GM12865 (cell line): ENCODE measurements at places on chromosomes 5 and 9.

DNA sequence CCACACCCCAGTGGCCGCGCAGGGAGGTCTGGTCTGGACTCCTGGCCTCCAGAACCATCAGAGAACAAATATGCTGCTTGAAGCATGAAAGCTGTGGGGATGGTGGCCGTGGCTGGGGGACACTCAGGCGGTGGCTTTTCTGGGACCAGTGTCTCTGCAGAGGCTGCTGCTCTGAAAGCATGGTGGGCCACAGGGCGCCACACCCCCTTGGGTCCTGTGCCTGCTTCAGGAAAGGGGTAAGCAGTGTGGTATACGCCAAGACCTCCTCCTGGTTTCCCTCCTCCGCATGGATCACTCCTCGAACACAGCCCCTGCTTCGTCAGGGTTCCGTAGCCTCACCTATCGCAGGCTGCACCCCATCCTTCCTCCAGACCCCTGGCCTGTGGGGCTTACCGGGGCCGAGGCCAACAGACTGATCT is 19.7 kb upstream of the TERT start:
- DNase-seq: no peak

DNA sequence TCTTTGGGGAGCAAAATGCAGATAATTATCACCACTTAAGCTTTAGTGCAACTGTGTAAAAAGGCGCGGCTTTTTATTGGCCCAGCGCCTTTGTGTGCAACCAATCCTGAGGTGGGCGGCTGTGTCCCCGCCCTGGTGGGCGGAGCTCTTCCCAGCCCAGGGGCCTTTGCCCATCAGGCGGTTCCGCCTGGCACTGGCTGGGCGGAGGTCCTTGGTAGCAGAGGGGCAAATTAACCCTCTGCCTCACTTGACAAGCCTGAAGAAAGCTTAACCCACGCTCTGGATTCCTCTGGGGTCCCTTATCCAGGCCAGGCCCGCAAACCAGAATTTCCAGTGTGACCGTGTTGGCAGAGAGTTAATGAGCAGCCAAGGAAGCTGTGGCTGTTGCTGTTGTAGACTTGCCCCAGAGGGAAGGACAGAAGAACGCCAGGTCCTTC is 12.8 kb upstream of the NIPAL4 start:
- DNase-seq: no peak

DNA sequence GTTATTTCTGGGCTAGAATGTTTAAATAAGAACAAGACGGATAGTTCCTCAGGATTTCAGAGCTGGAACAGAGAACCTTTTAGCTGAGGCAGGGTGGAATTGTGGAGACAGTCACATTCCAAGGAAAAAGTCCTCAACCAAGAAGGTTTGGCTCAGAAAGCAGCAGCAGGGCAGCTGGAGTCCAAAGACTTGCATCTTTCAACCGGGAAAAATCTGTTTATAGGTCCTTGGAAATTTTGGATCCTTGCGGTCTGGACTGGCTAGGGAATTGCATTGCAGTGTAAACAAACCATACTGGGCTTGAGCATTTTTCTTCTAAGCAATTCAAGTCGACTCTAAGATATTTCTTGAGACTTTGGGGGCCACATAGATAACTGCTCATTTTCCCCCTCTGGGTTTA is 40.8 kb upstream of the HMHB1 start:
- no peak for DNase-seq

DNA sequence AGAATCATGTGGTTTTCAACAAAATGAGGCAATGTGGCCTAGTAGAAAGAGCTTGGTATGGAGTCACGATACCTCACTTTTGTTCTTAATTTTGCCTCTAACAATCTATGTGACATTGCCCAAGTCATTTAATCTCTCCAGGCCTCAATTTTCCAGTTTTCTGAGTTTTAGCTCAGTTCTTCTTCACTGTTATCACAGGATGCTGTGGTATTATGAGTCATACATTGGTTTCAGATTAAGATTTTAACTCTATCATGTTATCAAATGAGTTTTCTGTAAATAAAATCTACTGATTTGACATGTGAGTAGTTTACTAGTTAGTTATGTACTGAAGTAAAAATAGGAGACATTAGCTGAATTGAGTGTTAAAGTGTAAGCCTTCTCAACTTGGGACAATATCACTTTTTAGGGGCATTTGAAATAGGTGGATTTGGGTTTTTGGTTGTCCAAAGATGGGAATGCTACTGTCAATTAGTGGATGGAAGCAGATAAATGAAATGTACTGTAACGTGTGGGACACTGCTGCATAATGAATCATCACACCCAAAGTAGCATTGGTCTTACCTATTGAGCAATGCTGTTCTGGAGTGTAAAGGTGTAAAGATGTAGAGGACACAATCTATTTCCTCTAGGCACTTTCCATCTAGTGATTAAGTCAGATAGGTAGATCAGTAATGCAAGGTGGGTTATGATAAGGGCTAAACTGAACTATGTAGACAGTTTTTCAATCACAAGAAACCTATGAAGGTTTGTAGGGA is 73.3 kb downstream of the NNT start:
- DNase-seq: no peak

GRCh38 chr5:137563646-137564397 is 64.7 kb upstream of the SPOCK1 start:
- DNase-seq: no peak

DNA sequence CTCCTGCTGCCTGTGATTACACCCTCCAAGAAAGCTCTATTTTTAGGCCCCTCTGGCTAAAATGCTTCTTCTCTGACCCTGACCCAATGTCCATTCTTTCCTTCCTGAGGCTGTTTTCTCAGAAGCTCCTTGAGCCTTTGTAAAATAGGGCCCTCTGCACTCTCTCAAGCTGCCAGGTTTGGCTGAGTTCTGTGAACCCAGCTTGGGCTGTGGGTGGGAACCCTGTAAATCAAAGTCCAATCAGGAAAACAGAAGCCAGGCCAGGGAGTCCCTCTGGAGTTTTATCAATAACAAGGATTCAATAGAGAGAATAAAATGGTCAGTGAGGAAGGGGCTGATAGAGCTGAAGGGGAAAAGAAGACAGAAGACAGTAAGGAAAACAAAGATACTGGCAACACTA is 43.7 kb upstream of the ERCC6L2 start:
- no peak for DNase-seq

GRCh38 chr5:142981886-142982820 is 212.0 kb downstream of the ARHGAP26 start:
- no peak for DNase-seq

GRCh38 chr9:92657296-92658094 is 12.4 kb downstream of the IPPK start:
- no peak for DNase-seq

DNA sequence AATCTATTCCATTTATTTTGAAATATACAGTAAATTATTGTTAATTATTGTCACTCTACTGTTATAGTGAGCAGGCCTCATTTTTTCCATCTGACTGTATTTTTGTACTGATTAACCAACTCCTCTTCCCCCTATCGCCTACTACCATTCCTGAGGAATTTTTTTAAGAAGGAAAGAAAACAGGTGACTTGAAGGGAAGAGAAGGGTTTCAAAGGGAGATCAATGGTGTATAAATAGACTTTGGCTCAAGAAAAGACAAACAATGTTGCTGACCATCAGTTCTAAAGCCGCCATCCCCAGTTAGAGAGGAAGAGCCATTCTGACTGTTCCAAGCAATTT is 69.7 kb downstream of the BAAT start:
- no peak for DNase-seq

GRCh38 chr9:70262948-70263347 is 4.2 kb downstream of the SMC5 start:
- peak; percentile 15 for DNase-seq

DNA sequence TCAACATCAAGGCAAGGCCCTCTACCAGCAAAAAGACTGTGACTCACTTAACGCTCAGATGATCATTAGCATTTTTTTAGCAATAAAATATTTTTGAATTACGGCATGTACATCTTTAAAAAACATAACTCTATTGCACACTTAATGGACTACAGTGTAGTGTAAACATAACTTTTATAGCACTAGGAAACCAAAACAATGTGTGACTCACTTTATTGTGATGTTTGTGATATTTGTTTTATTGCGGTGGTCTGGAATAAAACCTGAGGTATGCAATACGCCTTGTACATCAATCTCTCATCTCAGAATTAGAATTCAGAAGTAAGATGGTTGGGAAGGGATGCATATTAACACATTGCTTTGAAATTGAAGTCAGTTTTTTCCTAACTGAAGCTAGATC is 106.9 kb upstream of the PTCH1 start:
- DNase-seq: no peak

DNA sequence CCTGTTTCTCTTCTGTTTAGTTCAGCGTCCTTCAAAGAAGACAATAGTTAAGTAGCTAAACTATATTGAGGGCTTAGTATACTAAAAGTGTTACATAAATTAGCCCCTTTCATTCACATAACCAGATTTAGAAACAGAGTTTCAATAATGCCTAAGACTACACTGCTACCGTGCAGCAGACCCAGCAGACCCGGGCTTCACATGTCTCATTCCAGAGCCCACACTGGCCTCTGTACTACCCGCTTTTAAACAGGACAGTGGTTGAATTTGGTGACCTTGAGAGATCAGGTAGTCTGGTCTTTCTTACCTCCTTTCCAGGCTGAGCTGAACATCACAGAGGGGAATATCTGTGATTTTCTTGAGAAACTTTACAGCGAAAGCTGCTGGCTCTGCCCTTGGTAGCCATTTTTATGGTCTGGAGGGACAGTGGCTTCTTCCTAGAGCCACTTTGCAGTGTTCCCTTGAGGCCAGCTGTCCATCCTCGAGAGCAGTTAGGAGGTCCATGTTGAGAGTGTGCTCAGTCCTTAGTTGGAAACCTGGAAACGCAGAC is 56.5 kb downstream of the SLC22A5 start:
- peak; percentile 44 for DNase-seq

DNA sequence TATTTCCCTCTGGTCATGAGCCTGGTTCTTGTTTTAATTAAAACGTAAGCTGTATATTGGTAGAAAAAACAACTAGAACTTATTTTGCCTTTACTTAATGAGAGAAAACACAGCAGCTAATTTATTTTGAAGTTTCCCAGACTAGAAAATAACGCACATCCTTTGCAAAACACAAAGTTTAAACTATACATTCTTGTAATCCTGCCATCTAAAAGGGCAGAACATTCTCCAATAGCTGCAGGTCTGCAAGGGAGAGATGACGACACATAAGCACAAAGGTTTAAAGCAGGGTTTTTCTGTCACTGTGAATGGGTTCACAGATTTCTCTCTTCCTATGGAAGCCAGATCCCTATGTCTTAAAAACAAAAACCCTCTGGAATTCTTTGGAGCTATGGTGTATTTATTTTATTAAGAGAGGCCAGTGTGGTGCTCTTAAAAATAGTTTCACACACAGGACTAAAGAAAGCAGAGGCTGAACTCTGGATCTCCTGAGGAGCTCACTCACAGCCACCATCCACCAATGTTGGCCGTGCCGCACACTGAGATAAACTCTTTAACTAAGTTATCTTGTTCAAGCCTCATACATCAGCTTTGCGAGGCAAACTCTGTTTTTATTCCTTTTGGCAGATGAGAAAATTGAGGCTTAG is 82.4 kb downstream of the SNCAIP start:
- DNase-seq: no peak

DNA sequence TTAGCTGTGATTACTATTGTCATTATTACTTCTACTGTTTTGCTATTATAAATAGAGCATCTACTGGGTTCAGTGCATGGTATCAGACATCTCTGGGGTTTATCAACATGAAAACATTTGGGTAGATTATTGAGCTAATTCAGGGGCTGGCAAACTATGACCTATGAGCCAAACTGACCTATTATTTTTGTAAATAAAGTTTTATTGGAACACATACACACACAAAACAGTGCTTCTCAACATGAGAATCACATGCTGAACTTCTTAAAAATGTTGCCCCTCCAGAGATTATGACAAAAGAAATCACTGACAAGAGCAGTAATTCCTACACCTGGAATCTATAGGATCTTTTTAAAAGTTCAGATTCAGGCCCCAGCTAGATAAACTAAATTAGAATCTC is 30.4 kb downstream of the SLC31A2 start:
- DNase-seq: no peak

GRCh38 chr9:20309124-20309523 is 313.2 kb downstream of the MLLT3 start:
- DNase-seq: no peak

GRCh38 chr9:131096269-131097125 is at the start of gene AIF1L:
AIF1L (plus strand) TSS chr9:131096531; CDS start chr9:131096630, 99 bp downstream.
- DNase-seq: no peak

GRCh38 chr5:149667084-149667828 is 62.9 kb upstream of the PPARGC1B start:
- peak; percentile 65 for DNase-seq

GRCh38 chr9:129676287-129676686 is 10.8 kb downstream of the PRRX2 start:
- no peak for DNase-seq

DNA sequence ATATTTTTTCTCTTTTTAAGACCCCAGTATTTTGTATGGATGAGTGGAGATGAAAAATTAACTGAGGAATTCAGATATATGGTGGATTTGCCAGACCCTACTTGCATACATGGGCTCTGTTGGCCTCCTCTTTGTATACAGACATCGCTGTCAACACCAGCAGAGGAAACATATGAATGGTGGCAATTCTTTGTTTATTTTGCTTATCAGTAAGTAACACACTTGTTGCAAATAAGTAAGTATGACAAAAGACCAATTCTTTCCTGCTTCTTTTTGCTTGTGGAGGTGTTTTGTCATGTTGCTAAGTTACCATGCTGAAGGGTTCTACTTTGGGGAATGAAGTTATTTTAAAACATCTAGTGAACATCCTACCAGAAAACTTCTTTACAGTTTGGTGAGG is 298.2 kb downstream of the KIF4B start:
- no peak for DNase-seq

- DNase-seq: no peak
These were observed 43.8 kb upstream of the DAB2IP start for GRCh38 chr9:121607434-121608167.

- DNase-seq: no peak
These were observed 331.8 kb downstream of the NDUFS4 start for GRCh38 chr5:53892224-53892623.

DNA sequence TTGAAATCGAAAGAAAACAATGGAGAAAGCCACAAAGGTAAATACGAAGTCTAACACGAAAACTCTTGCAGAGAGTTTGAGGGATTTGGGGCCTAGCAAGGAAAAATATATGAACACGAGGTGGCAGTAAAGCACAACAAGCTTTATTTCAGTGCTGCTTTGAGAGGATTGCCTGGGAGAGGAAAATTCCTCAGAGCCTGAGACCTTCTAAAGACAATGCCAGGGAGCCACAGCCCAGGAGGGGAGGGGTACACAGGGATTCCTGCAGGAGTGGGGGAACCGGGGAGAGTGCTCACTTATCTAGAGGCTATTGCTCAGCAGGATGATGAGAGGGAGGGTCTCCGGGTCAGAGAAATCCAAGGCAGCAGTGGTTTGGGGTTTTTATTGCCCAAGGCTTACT is 134.9 kb upstream of the ADCY2 start:
- peak; percentile 44 for DNase-seq

GRCh38 chr5:170466988-170467707 is 36.7 kb upstream of the KCNIP1 start:
- DNase-seq: peak; percentile 11

- no peak for DNase-seq
These were observed 409.4 kb upstream of the PTGER4 start for GRCh38 chr5:40270274-40270845.
